Astrocyte (in vitro differentiated cells and primary cell): ENCODE measurements at places on chromosomes 16 and 17. TPM values are rescaled to one million over a fixed set of nuclear protein-coding genes. Genes with fewer than 3 reads are reported as not detected.
A peak's percentile ranks its signal among the peaks of the same experiment; 100 is the strongest.

DNA sequence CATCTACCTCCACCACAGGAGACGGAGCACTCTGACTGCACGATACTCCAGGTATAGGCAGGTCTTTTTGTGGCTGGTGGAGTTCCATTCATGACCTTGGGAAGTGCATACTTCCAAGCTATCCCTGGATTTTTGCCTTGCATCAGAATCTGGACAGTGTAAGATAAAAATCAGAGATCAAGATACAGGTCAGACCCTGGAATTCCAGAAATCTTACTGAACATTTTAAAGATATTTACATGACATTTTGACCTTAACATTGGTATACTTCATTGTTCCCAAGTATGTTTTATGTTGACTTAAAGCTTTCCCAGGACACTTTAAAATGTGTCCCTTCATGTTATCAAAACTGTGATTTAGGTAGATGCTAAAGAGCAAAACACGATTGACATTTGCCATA is 101.0 kb downstream of the SYCE1L start:
- no peak for DNase-seq

GRCh38 chr16:27976990-27977389 is 86.5 kb downstream of the GSG1L start:
- no peak for DNase-seq

DNA sequence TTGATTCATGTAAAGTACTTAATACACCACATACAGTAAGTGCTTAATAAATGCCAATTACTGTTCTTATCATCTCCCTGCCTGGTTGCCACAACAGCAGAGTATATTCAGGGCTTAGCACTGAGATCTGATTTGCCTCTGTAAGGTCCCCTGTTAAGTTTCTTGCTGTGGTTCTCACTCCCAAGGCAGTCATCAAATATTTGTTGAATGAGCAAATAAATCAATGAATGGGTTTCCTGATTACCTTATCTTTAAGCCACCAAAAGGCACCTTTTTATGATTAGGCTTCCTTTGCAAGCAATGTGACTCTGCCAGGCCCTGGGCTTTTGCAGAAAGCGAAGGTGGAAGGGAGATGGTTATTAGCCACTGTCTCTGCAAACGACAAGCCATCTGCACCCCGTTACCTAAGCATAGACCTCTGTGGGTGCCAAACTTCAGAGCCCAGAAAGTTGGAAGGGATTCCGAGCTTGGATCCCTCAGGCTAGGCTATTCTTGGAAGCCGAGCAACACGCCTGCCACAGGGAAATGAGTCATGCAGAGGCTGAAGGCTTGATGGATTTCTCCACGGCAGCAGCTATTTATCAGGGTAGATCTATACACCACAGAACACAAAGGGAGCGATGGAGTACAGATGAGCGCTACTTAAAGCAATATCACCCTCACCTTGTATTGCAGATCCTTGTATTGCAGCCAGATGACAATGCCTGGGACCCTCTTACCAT is 102.0 kb downstream of the GRIN2A start:
- peak; percentile 96 for DNase-seq

Gene TMEM98
- total RNA-seq: 59.6 and 62.6 TPM in 2 replicates

DNA sequence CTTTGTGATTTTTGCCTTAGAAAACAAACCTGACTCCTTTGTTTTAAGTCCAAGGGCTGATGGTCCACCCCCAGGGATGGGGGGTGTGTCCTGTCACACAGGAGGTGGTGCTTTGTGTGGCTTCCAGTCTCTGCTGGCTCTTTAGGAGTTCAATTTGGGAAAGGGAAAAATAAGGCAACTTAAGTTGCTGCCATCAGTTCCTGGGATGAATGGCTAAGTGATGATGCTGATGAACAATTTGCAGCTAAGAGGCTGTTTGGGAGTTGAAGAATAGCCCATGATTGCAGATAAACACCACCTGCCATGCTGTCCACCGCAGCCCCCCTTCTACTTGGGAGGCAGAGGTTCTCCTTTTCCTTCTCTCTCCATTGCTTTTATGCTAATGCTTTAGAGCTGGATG is 40.2 kb downstream of the ARL4D start:
- no peak for DNase-seq

- DNase-seq: peak; percentile 91
Observed at GRCh38 chr16:46822270-46822669, 8.7 kb downstream of the C16orf87 start.

- no peak for DNase-seq
Observed at GRCh38 chr16:53523126-53523804, 20.3 kb upstream of the AKTIP start.

Gene PRSS27
- 2.3 and 3.0 TPM in 2 replicates for total RNA-seq

GRCh38 chr16:79651363-79651762 is 50.8 kb upstream of the MAF start:
- peak; percentile 80 for DNase-seq

Gene NME1
- total RNA-seq: 222 and 236 TPM in 2 replicates

DNA sequence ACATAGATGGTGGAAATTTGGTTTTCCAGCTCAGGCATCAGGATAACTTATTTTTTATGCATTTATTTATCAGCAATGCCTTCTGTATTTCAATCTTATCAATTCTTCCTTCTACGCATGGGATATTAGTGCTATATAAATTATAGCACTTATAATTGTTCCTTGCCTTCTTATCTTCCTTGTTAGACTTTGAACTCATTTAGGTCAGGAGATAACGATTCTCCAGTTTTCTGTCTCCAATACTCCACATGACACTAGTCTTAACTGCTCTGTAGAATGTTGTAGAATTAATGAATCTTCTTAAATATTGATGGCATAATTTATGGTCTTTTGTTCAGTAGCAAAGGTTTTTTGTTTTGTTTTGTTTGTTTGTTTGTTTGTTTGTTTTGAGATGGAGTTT is 10.7 kb upstream of the BCO1 start:
- no peak for DNase-seq

Gene UTS2R
- total RNA-seq: not detected in 2 replicates

- DNase-seq: no peak
Observed at GRCh38 chr16:35631261-35631945, 2172.0 kb downstream of the TP53TG3F start.

DNA sequence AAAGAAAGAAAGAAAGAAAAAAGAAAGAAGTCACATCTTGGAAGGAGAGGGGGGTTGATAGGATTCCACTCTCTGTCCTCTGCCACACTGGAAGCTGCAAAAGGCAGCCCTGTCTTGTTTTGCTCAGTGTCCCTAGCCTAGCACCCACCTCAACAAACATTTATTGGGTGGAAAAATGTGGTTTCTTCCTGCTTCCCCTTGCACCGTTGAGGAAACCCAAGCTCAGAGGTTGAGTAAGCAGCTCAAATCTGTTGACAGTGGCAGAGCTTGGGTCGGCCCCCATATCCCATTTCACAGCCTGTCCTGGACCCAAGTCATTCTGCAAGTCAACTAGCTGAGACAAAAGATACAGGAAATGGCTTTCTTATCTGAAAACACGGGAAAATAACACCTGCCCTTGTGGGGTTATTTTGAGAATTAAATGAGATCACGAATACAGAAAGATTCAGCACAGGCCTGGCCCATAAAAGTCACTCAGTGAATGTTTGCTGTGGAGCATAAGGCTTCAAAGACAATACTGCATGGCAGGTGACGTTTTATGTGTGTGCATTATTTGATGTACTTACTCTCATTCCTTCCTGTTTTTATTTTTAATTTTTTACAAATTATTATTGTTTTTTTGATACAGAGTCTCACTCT is 63.6 kb downstream of the SCNN1B start:
- DNase-seq: no peak

- DNase-seq: no peak
Observed at GRCh38 chr16:86923656-86924055, 345.3 kb downstream of the FOXL1 start.

GRCh38 chr17:36197387-36197703 is 787 bp upstream of the CCL3L1 start:
- DNase-seq: no peak

Gene TM4SF5
- not detected in 2 replicates for total RNA-seq

Gene MARCHF10
- not detected in 2 replicates for total RNA-seq

- DNase-seq: peak; percentile 7
Observed at GRCh38 chr16:31265329-31266245, 5.8 kb downstream of the ITGAM start.

- no peak for DNase-seq
Observed at GRCh38 chr16:56732832-56733231, 2.9 kb downstream of the NUP93 start.

GRCh38 chr17:6452471-6453266 is 8.4 kb downstream of the PIMREG start:
- DNase-seq: no peak

- no peak for DNase-seq
Observed at GRCh38 chr16:3306078-3306477, 781 bp downstream of the ZNF75A start.

Gene TBC1D3I
- 0.11 and 0.58 TPM in 2 replicates for total RNA-seq

DNA sequence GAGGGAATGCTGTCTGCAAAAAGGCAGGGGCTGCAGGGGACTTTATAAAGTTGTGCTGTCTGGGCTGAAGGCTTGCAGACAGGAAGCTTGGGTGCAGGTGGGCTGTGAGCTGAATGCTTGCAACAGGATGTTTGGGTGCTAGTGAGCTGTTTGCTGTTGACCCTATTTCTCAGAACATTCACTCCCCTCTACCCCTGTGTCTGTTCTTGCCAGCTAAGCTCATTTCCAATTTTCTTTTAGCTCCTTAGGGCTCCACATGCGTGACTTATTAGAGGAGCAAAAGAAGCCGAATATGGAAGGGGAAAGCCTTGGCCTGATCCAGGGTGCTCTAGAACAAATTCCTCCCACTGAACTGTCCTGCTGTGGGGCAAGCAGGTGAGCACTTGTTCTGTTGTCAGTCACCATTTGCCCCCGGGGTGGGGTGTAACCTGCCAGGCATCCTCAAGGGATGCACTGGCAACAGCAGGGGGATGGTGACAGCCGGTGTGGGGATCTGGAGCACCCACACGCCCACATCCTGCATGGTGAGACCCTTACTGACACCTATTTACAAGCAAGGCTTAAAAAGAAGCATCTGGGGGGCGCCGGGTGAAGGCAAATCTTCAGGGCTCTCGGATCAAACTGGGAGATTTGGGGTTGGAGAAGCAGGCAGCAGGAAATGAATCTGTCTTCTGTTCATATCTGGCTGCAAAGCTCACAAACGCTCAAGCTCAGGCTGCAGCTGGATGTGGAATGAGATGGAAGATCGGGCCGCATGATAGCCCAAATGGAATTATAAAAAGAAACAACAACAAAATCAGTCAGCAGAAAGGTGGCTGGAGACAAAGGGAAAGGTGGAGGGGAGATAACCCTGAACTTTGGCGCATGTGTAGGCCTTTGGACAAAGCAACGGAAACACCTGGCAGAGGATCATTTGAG is 21.1 kb upstream of the NUP93 start:
- DNase-seq: no peak

DNA sequence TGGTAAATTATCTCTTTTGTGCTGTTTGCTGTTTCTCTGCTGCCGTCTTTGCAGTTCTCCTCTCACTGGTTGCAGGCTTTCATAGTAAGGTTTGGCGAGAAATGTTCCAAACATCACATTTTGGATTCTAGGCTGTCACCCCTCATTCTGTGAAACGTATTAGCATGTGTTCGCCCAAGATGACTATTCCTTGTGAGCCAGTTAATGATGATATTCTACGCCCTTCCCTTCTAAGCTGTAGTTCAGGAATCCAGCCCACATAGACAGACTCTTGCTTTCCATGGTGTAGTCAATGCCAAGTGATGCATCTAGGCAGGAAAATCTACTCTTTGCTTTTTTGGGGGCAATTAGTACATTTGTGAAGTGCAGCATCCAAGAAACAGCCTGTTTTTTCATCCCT is 14.4 kb downstream of the UBFD1 start:
- DNase-seq: no peak

- DNase-seq: no peak
Observed at GRCh38 chr17:33390479-33391176, 97.5 kb upstream of the ASIC2 start.

Gene NPTX1
- 0.43 and 0.48 TPM in 2 replicates for total RNA-seq

GRCh38 chr17:1829216-1829591 is 498 bp downstream of the SMYD4 start:
- DNase-seq: no peak

DNA sequence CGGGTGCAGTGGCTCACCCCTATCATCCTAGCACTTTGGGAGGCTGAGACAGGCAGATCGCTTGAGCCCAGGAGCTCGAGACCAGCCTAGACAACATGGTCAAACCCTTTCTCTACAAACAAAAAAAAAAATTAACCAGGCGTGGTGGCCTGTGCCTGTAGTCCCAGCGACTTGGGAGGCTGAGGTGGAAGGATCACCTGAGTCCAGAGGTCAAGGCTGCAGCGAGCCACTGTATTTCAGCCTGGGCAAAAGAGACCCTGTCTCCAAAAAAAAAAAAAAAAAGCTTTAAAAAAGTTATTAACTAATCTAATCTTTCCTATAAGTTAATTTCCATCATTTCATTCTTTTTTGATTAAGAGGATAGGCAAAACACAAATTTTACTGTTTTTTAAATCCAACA is 2.5 kb downstream of the NCOR1 start:
- DNase-seq: no peak
